Activated CD4-positive, alpha-beta memory T cell treated with anti-CD3 and anti-CD28 coated beads for 36 hours (primary cell): ENCODE measurements at places on chromosomes 2 and 18. TPM values are rescaled to one million over a fixed set of nuclear protein-coding genes. Genes with fewer than 3 reads are reported as not detected.

Gene ALPP
- total RNA-seq: not detected

DNA sequence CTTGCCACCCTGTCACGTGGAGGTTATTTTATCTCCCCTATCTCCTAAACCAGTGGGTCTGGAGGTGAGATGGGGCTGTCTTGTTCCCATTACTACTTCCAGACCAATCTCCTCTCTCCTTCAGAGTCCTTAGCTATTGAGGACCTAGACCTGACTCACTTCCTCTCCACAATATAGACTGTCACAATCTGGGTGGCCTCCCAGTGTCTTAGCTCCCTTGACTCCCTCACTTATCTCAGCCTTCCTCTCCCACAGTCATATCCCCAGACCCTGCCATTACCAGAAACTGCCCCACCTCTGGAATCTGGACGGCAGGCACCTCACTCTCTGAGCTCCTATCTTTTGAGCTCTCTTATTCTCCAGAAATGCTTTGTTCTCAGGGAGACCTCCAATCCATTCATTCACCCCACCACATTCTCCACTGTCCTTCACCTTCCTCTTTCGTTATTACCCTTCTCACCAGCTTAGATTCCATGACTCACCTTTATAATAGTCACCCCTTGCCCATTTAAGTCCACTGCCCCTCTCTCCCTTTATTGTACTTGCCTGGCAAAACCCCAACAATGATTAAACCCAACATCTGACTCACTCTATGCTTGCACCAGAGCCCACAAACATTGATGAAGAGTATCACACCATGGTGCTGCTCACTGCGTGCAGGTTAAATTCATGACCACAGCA, 23.3 kb upstream of the SIX3 start:
- no peaks in the 10 kb centered on the region for H3K4me1 ChIP-seq
- DNase-seq: no peak
- no peaks in the 10 kb centered on the region for H3K36me3 ChIP-seq
- no peak overlapping the region for H3K4me3 ChIP-seq
- H3K27me3 ChIP-seq: peaks cover 36% of the 10 kb centered on the region
- H3K27ac ChIP-seq: no peak overlapping the region

GRCh38 chr2:70380621-70381020, 78.8 kb upstream of the FAM136A start:
- H3K36me3 ChIP-seq: no peaks in the 10 kb centered on the region
- H3K4me3 ChIP-seq: no peak overlapping the region
- H3K27me3 ChIP-seq: peaks cover 4% of the 10 kb centered on the region
- DNase-seq: no peak
- H3K4me1 ChIP-seq: no peaks in the 10 kb centered on the region
- H3K27ac ChIP-seq: no peak overlapping the region

GRCh38 chr2:240572141-240573031, 4.1 kb downstream of the RNPEPL1 start:
- no peak for DNase-seq
- no peak overlapping the region for H3K27ac ChIP-seq
- H3K27me3 ChIP-seq: no peaks in the 10 kb centered on the region
- H3K36me3 ChIP-seq: peaks cover 2% of the 10 kb centered on the region
- H3K4me1 ChIP-seq: peaks cover 26% of the 10 kb centered on the region

GRCh38 chr2:119063177-119063576, 95.4 kb downstream of the C1QL2 start:
- no peak overlapping the region for H3K4me3 ChIP-seq
- DNase-seq: no peak
- H3K27ac ChIP-seq: no peak overlapping the region

- H3K36me3 ChIP-seq: no peaks in the 10 kb centered on the region
- H3K27me3 ChIP-seq: peaks cover 3% of the 10 kb centered on the region
- no peak for DNase-seq
- H3K27ac ChIP-seq: peak overlapping the region; percentile 19
- H3K4me1 ChIP-seq: peaks cover 14% of the 10 kb centered on the region
- no peak overlapping the region for H3K4me3 ChIP-seq
Measured at GRCh38 chr2:178412047-178412446, 38.9 kb downstream of the PRKRA start.

- peaks cover 4% of the 10 kb centered on the region for H3K27me3 ChIP-seq
- H3K36me3 ChIP-seq: no peaks in the 10 kb centered on the region
- no peak overlapping the region for H3K27ac ChIP-seq
- H3K4me3 ChIP-seq: no peak overlapping the region
- peak; percentile 20 for DNase-seq
Measured at GRCh38 chr2:3628800-3629199, 29.2 kb upstream of the ALLC start.

GRCh38 chr18:44520981-44521667, 159.6 kb upstream of the SETBP1 start:
- H3K4me1 ChIP-seq: no peaks in the 10 kb centered on the region
- no peak overlapping the region for H3K27ac ChIP-seq
- no peaks in the 10 kb centered on the region for H3K36me3 ChIP-seq
- DNase-seq: no peak
- no peaks in the 10 kb centered on the region for H3K27me3 ChIP-seq

DNA sequence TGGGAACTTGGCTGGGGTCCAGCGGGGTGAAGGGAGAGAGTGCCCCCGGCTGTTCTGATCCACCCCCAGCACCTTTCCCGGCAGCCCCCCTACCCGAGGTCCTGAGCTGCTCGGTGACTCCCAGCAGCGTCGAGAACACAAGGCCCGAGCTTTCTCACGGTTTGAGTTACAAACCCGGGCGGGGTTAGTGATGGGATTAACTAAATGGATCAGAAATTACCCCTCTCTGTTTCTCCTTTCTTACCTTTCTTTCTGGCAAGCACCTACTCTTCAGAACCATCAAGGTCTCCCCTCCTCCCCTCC, 139.4 kb upstream of the GPC1 start:
- H3K4me1 ChIP-seq: no peaks in the 10 kb centered on the region
- H3K4me3 ChIP-seq: no peak overlapping the region
- DNase-seq: no peak
- no peak overlapping the region for H3K27ac ChIP-seq
- no peaks in the 10 kb centered on the region for H3K36me3 ChIP-seq
- peaks cover 6% of the 10 kb centered on the region for H3K27me3 ChIP-seq

- no peaks in the 10 kb centered on the region for H3K36me3 ChIP-seq
- no peak for DNase-seq
- no peaks in the 10 kb centered on the region for H3K4me1 ChIP-seq
- H3K4me3 ChIP-seq: no peak overlapping the region
Measured at GRCh38 chr2:46850742-46851141, 64.9 kb downstream of the MCFD2 start.

Gene ZNF396
- total RNA-seq: 0.93 TPM

- no peak overlapping the region for H3K4me3 ChIP-seq
- no peaks in the 10 kb centered on the region for H3K36me3 ChIP-seq
- DNase-seq: no peak
- peak overlapping the region; percentile 23 for H3K27ac ChIP-seq
Measured at GRCh38 chr18:58401191-58401590, 227.7 kb downstream of the ALPK2 start.

- no peak overlapping the region for H3K4me3 ChIP-seq
- H3K27me3 ChIP-seq: no peaks in the 10 kb centered on the region
- H3K27ac ChIP-seq: no peak overlapping the region
- no peak for DNase-seq
Measured at GRCh38 chr2:167430447-167430846, 542.2 kb downstream of the XIRP2 start.

Gene CRYGC
- not detected for total RNA-seq
